A172 (cell line): ENCODE measurements at places on chromosomes 16 and 17. TPM values are rescaled to one million over a fixed set of nuclear protein-coding genes. Genes with fewer than 3 reads are reported as not detected.

GRCh38 chr16:85166699-85167588 is 54.7 kb upstream of the CIBAR2 start:
- no peak for DNase-seq

SKAP1 gene
- total RNA-seq, result 2.6 TPM in 1 of 2 replicates, not detected in the other

RNF222 gene
- total RNA-seq, result not detected in 2 replicates

TMEM88 gene
- not detected in 2 replicates for total RNA-seq

ST6GALNAC2 gene
- 5.1 and 6.8 TPM in 2 replicates for total RNA-seq

DNA sequence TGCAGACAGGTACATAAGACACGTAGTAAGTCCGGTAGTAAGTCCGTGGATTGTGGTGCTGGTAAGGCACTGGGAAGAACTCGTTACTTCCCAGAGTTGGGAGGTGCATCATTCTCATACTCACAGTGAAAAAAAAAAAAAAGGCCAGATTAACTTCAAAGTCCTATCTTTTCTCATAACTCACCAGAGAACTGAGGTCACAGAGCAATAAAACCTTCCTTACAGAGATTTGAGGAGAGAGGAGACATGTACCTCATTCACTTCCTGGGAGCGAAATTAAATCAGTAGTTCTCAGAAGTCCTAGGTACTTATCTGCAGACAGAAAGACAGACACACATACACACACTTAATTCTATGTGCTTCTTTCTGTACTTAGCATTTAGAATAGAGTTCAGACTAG is 22.5 kb downstream of the MPHOSPH6 start:
- DNase-seq, result no peak

GRCh38 chr16:51763072-51763661 is 612.1 kb upstream of the SALL1 start:
- peak; percentile 26 for DNase-seq
